ENCODE measurements at places on chromosomes 7 and 10. TPM values are rescaled to one million over a fixed set of nuclear protein-coding genes. Genes with fewer than 3 reads are reported as not detected.

DNA sequence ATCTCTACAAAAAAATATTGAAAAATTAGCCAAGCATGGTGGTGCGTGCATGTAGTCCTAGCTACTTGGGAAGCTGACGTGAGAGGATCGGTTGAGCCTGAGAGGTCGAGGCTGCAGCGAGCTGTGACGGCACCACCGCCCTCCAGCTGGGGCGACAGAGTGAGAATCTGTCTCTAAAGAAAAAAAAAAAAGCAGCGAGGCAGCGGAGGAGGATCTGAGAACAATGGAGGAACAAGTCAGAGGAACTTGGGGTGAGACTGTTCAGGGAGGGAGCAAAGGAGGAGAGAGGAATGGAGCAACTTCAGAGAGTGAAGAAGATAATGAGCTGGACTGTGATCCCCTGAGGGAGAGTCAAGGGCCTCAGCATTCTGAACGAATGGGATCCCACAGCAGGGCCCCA is 85.4 kb downstream of the MKX start:
- DNase-seq, result no peak

DNA sequence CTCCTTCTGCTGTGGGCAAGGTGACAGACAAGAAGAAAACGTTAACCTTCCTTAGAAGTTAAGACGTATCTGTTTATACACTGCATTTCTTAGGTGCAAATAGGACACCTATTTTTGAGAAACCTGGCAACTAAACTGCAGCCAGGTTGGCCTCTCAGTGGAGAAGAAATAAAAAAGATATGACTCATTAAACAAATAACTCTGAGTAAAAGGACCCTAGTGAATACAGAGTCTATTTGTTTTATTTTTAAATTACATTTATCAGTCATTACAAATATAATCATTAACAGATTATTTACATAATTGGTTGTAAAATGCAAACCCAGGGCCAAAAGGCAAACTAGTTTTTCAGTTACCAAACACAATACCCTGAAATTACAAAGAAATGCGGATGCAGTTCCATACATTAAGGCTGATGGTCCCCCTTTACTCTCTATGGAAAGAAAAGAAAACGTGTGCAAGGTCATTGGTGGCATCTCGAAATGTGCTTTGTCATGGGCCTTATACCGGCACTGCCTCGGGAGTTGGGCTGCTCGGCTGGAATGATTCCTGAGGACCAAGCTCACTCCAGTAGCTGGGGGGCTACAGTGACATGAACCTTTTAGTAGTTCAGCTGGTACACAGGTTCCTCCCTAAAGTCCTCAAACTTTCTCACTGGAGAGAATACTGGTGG is 38.4 kb downstream of the ADRB1 start:
- DNase-seq, result no peak

DNA sequence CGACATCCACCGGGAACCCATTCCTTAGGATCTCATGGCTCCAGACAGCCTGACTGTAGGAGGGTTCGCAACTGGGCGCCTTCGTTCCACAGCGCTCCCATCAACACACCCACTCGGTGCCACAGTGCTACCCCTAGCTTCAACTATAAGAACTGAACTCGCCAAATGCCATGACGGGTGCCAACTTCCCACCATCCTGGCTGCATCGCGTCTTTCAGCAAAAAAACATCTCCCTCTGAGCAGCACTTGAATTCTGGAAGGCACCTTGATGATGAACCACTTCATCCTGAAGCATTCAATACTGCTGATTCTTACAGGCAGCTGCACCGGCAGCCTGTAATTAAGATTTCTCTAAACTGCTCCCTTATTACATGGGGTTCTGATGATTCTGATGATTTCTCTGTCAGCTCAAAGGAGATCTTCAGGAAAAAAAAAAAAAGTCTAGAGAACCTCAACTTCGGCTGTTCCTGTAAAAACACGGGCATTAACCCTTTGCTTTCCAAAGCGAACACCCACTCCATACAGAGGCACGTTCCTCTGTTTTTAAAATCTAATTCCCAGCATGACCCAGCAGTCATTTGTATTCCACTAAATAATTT is 1.3 kb downstream of the CYTH3 start:
- DNase-seq, result peak; percentile 79

- DNase-seq, result no peak
Measured at GRCh38 chr7:8114175-8114574, 145.6 kb downstream of the GLCCI1 start.

Gene ITPRID1
- total RNA-seq, result not detected

DNA sequence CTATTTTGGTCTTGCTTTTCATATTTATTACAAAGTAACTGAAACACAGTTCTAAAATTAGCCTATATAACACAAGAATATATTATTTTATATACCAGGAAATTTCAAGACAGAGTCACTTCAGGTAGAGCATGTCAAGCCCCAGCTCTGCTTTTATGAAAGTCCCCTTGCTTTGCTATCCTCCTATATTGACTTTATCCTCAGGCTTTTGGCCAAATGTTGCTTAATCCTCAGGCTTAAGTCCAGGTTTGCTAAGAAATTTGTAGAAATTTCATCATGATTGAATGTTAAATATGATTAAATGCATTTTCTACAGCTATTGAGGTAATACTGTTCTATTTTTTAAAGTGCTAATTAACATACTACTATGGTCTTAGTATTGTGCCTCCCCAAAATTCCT is 227.6 kb downstream of the FZD1 start:
- no peak for DNase-seq

Gene FUOM
- total RNA-seq, result 20.1 TPM

DNA sequence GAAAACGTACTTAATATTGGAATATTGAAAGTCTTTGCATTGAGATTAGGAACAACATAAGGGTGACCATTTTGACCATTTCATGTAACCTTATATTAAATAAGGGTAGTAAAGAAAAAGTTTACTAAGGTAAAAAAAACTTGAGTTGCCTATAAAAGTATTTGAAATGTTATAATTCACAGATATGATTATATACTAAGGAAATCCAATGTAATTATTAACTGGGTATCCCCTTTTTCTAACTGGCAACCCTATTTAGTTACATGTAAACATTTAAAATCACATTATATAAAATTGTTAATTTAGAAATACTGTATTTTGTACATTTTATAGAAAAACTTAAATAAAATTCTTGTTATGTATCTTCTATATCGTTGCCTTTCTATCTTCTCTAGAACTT is 64.2 kb downstream of the TRIM24 start:
- DNase-seq, result no peak

GRCh38 chr7:132347123-132347522 is 229.1 kb downstream of the PLXNA4 start:
- no peak for DNase-seq

Gene MOGAT3
- not detected for total RNA-seq

DNA sequence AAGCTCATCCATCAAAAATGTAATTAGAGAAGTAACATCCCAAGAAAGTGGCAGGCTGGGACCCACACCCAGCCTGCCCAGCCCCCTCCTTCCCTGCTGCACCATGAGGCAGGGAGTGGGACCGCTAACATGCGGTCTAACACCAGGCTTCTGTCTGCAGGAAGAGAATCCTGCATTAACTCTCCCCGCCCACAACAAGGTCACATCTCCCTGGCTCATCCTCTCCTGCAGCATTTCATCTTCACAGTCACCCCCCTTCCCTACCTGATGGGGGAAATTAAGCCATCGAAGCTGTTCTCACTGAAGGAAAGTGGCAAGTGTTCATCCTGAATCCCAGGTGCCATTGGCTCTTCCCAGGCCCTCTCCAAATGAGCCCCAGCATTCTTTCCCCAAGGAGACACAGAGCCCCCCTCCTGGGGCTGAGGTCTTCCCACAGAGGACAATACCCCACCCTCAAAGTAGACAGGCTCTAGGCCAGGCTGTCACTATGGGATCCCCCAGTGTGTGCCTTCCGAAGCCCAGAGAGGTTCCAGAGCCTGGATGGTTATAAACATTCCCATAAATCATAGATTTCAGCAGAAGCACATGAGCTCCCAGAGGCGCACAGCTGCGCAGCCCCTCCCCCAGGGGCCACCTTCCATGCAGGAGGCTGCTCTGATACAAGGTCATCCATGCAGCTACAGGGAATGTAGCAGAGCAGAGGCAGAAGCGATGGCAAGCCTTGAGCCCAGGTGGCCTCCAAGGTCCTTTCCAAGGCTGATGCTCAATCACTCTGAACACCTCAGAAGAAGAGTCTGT is 148.0 kb downstream of the OAT start:
- no peak for DNase-seq

DNA sequence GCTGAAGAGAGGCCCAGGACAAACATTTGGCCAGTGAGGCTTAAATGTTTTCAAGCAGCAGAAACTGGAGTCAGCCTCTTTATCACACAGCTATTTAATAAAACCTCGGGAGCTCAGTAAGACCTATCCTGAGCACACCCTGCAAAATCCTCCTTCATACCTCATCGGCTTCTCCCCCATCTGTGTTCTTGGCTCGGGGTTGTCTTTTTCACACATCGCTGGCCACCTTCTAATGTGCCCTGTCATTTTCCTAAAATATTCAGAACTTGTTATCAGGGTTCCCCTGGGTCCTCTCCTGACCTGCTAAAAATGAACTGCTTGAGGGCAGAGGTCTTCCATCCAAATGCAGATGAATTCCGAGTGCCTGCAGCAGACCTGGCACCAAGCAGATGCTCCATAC is 310.3 kb upstream of the AKR1E2 start:
- no peak for DNase-seq

- DNase-seq, result peak; percentile 82
Measured at GRCh38 chr10:21526188-21526859, 842 bp upstream of the SKIDA1 start.

Gene FMC1
- 14.7 TPM for total RNA-seq

GRCh38 chr10:63627881-63628296 is 106.7 kb downstream of the REEP3 start:
- DNase-seq, result no peak

DNA sequence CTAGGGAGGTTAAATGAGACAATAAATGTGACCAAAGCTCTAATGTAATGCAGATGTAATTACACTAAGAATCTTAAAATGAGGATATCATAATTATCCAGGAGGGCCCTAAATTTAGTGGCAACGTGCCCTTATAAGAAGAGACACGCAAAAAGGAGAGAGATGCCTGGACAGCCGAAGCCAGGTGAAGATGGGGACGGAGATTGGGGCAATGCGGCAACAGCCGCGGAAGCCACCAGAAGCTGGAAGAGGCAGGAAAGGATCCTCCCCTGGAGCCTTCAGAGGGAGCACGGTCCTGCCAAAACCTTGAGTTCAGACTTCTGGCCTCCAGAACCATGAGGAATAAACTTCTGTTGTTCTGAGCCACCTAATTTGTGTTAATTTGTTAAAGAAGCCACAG is 25.3 kb upstream of the C10orf71 start:
- no peak for DNase-seq

GRCh38 chr10:97494151-97494550 is 4.1 kb downstream of the MMS19 start:
- DNase-seq, result no peak

DNA sequence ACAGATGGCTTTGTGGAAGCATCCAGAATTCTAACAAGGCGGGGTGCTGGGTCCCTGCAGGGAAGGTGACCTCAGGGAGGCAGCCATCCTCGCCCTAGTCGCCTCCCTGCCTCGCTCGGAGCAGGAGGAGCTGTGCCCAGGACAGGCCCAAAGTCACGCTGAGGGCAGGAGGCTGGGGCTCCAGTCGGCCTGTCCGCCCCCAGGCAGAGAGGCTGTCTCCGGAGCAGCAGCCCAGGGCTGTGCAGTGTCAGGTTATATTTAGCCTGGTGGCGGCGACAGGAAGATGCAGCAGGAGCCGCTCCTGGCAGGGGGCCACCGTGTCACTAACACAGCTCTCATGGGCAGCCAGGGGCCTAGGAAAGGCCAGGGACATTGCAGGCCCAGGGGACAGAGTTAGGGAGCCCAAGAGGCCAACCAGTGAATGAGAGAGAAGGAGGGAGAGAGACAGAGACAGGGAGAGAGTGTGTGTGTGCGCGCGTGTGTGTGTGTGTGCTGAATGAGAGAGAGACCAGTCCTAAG is 13.5 kb downstream of the KCNH2 start:
- DNase-seq, result no peak

Gene NKX1-2
- not detected for total RNA-seq

Gene CNTNAP2
- not detected for total RNA-seq

- no peak for DNase-seq
Measured at GRCh38 chr10:27529010-27529783, 25.1 kb downstream of the RAB18 start.

Gene GSTO2
- 0.38 TPM for total RNA-seq

GRCh38 chr10:14023673-14024328 is 306.9 kb downstream of the FRMD4A start:
- DNase-seq, result peak; percentile 45

Gene SPDYE11
- not detected for total RNA-seq

DNA sequence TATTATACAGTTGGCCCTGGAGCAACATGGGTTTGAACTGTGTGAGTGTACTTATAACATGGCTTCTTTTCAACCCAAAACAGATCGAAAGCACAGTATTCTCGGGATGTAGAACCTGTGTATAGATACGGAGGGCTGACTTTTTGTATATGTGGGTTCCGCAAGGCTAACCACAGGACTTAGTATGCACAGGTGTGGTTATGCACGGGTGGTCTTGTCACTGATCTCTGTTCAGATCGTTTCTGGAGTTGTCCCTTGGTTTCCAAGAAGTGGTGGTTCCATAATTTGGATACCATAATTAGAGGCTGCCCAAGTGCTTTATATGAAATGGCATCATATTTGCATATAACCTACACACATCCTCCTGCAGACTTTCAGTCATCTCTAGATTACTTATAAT is 10.9 kb upstream of the BHLHA15 start:
- DNase-seq, result no peak

Gene AKR1D1
- total RNA-seq, result not detected

GRCh38 chr7:51075681-51076580 is 240.7 kb downstream of the COBL start:
- DNase-seq, result peak; percentile 64

- DNase-seq, result peak; percentile 50
Measured at GRCh38 chr7:7104314-7104698, 78.0 kb upstream of the C1GALT1 start.

DNA sequence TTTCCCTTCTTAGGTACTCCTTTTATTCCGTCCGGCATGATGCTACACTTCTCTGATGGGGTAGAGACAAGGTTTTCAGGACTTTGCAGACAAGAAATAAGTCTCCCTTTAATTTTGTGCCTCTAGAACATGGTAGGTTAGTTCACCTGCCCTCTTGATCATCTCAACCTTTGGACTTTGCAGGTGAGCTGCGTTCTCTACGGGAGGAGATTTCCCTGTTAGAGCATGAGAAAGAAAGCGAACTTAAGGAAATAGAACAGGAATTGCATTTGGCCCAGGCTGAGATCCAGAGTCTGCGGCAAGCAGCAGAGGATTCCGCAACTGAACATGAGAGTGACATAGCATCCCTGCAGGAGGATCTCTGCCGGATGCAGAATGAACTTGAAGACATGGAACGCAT is 9.2 kb downstream of the CCDC136 start:
- no peak for DNase-seq

DNA sequence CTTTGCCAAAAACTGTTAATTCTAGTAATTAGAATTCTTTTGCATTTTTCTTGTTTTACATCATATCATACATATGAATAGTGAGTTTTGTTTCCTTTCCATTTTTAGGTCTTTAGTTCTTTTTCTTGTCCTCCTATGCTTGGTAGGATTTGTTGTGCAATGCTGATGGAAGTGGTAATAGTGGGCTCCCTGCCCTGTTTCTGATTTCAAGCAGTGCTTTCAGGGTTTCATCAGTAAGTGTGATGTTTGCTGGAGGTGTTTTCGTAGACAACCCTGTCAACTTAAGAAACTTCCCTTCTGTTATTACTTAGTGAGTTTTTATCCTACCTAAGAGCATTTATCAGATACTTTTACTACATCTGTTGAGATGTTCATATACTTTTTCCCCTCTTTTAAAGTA is 50.5 kb downstream of the CSGALNACT2 start:
- DNase-seq, result no peak

- DNase-seq, result no peak
Measured at GRCh38 chr10:3126249-3126648, 46.3 kb downstream of the PITRM1 start.

Gene SLC39A12
- total RNA-seq, result not detected

Gene GATA3
- total RNA-seq, result not detected

Gene CALD1
- total RNA-seq, result 230 TPM
